Astrocyte of the spinal cord (primary cell): ENCODE measurements at places on chromosomes 7 and 10.
A peak's percentile ranks its signal among the peaks of the same experiment; 100 is the strongest.

GRCh38 chr10:88896994-88897853 is 17.2 kb downstream of the STAMBPL1 start:
- no peak for DNase-seq

DNA sequence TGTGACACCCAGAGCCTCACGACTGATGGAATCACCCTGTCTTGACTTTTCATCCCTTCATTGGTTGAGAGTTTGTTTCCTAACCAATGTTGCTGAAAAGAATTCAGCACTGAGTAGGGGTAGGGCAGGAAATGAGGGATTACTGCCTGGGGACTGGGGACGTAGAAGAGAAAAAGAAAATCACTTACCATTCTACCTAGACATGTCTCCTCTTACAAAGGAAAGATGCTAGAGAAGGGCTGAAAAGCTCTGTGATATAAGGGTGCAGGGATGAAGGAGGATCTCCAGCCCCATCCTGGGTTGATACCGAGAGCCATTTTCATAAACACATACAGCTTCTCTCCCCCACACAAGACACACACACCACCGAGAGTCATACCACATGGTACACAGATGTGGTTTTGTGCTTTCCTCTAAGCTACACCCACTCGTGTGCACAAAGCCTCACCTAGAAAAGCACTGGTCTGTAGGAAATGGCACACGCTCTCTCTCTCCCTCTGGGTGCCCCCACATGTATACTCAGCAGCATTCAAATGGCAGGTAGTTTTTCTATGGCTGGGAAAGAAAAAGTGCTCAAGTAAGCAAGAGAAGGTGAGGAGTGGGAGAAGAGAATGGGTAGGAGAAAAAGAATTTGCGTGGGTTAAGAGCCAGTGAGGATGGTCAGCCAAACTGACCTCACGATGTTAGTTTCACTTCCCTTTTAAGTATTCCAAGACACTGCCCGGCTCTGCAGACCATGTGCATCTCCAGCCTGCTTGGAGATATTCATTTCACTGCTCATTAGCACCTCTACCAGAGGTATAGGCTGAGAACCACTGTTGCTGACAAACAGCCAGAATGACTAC is 85.8 kb downstream of the CALD1 start:
- peak; percentile 38 for DNase-seq

DNA sequence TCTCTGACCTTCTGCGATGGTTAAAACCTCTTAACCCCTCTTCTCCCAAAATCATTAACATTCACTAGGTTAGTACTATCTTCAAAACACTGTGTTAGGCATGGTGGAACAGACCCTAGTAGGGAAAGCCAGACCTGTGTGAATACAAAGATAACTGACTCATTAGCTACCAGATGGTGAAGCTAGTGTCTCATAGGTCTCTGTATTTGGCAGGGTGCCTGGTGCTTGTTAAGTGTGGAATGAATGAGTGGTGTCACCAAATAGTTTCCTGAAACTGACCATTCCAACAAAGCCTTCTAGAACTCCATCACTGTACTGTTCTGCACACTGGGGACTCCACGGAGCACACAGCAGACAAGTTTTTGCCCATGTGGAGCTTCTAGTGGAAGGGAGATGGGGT is 27.7 kb upstream of the TM9SF3 start:
- peak; percentile 84 for DNase-seq

GRCh38 chr10:133144771-133145170 is 15.2 kb upstream of the KNDC1 start:
- no peak for DNase-seq

DNA sequence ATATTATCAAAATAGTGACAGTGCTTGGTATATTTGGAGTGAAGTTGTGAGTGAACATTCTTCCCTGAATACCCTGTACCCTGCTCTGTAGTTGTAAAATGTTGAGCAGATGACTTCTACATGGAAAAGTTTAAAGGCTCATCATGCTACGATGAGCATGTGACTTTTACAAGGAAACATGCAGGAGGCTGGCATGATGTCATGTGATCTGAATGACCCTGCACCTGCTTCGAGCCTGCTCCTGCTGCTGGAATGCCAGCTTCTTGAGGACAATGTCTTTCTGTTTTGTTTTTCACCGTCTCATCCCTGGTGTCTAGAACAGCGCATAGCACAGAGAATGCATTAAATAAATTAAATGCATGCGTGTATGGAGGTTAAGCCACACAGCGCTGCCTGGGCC is 5.4 kb upstream of the INPP5A start:
- no peak for DNase-seq

DNA sequence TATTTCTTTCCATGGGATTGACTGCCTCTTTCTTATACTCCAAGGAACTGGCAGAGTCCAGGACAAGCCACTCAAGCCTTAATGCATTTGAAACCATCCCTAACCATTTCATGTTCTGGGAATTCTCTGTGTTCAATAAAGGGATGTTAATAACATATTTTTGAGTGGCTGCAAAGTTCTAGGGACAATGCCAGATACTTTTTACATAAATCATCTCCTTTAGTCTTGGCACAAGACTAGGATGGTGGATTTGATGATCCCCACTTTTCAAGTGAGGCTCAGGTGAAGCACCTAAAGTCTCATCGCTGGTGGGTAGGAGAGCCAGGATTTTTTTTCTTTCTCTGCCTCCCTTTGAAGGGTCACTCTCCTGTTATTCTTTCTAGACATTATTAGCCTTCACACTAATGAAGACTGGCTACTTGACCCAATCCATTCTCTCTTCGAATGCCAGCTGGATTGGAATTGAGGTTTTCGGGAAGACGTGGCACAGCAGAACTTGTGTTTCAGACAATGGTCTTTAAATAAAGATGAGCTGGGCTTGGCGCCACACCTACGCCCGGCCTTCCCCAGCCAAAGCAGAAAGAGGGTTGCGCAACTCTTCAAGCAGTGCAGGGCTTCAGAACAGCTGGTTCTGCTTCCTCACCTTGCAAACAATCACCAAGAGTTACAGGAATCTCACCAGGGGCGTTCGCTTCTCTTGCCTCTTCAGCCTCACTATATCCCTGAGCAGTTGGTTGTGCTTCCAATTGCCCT is 73.8 kb upstream of the BMPER start:
- DNase-seq: no peak

DNA sequence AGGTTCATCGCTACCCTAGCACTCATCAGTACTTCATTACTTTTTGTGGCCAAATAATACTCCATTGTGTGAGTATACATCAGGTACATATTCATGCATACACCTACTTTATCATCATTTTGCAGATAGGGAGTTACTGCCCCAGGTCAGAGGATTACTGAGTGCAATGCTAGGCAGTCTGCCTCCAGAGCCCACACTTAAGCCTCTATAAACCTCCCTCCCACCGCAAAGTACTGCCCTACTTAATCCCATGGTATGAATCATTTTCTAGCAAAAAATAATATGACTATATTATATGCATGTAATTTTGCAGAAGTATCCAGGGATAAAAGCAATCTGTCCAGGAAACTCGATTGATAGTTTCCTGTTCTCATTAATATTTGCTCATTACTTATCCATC is 194.3 kb downstream of the GRID1 start:
- no peak for DNase-seq

- no peak for DNase-seq
Observed at GRCh38 chr7:8210845-8211724, 50.9 kb downstream of the ICA1 start.

- no peak for DNase-seq
Observed at GRCh38 chr10:86678999-86679792, 10.9 kb downstream of the LDB3 start.

GRCh38 chr7:46383605-46384004 is 462.5 kb upstream of the IGFBP3 start:
- DNase-seq: peak; percentile 51

GRCh38 chr7:137038706-137039105 is 170.3 kb downstream of the CHRM2 start:
- DNase-seq: no peak

GRCh38 chr7:29906200-29907022 is 83.2 kb downstream of the SCRN1 start:
- DNase-seq: no peak

GRCh38 chr7:20945451-20945850 is 158.8 kb upstream of the SP8 start:
- DNase-seq: no peak

DNA sequence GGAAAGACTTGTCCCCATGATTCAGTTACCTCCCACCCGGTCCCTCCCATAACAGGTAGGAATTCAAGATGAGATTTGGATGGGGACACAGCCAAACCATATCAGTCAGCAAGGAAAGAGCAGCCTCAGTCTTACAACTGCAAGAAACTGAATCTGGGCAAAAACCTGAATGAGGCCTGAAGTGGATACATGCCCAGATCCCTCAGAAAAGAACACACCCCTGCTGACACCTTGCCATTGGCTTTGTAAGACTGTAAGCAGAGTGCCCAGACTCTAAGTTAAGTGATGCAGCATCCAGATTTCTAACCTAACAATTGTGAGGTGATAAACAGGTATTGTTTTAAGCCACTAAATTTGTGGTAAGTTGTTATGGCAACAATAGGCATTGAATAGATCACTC is 670.8 kb downstream of the SORCS1 start:
- no peak for DNase-seq

GRCh38 chr7:153640586-153640985 is 411.6 kb upstream of the DPP6 start:
- no peak for DNase-seq

DNA sequence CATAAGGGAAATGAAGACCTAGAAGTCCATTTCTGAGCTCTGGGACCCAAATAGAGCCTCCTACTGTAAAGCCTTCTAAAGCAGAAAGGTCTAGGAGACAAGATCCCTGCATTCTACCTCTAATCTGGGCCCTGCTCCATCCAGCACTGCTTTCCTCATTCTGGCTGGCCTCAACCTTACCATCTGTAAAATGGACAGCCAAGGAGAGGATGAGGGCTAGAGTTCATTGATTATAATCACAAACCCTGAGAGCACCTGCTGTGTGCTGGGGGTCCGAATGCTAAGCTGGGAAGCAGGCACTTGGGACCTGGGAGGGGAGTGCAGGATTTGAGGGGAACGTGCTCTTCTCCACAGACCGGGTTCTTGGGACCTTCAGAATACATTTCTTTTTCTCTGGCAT is 454.0 kb upstream of the ZMIZ1 start:
- DNase-seq: no peak

- peak; percentile 76 for DNase-seq
Observed at GRCh38 chr7:46784732-46785131, 797.2 kb downstream of the TNS3 start.

DNA sequence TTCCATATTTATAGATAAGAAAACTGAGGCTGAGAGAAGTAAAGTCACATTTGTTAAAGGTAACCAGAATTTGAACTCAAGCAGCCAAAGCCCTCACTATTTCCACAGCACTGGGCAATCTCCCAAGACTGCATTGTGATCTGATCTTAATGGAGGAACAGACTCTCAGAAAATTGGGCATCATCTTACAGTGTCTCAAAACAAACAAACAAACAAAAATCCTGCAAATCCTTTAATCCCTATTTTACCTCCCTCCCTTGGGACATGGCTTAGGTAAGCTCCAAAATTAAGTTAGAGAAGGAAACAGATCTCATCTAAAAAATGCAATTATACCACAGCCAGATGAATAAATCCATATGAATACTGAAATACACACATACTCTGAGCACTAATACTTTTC is 57.5 kb downstream of the FHIP2A start:
- DNase-seq: no peak

DNA sequence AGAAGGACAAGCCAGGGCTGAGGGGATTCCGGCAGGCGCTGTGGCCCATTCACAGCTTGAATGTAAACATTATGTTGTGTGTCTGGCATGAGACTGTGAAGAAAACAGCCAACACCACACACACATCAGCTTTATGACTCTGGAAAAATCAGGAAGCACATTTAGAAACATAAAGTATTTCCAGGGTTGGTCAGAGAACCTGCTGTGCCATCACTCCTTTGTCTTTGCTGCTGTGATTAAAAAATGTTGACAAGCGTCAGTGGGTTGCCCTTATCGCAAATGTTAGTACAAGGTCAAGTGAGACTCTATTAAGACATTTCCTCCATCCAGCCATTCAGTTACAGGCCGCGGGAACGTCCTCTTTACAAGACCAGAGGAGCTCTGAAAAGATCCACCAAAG is 95.4 kb downstream of the TAX1BP1 start:
- peak; percentile 31 for DNase-seq

- no peak for DNase-seq
Observed at GRCh38 chr10:79273604-79274003, 73.7 kb upstream of the PPIF start.

GRCh38 chr7:1843271-1843861 is 173.3 kb downstream of the ELFN1 start:
- peak; percentile 71 for DNase-seq

GRCh38 chr7:134454277-134454676 is 4.6 kb downstream of the AKR1B1 start:
- no peak for DNase-seq

DNA sequence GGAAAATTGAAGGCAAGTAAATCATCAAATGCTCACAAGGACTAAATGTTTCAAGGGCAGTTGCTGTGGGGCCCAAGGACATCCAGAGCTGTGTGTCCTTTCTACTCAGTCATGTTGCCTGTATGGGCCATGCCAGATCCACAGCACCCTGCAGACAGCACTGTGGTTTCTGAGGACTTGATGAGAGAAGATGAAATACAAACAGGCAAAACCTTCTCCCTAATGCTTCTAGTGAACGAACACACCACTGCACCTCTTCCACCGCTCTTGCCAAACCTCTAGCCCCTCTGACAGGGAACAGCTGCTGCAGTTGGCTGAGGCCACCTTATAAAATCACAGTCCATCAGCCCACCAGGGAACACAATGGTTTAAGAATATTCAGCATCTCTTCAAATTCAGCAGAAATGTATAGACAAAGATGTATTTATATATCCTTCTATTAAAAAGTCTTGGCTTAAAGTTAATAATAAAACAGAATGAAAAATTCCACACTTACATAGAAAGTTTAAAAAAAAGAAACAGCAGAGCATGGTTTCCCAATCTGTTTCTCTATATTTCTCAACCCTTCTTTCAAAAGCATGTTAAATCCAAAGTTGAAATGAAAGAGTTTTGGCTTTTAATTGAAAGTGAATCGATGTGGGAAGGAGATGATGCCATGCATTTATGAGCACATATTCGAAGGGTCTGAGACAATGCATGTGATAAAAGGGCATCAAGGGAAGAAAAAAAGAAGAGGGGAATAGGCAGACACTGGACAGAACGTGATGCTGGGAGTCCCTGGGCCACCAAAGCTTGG is 14.0 kb downstream of the CYP3A7 start:
- DNase-seq: no peak

DNA sequence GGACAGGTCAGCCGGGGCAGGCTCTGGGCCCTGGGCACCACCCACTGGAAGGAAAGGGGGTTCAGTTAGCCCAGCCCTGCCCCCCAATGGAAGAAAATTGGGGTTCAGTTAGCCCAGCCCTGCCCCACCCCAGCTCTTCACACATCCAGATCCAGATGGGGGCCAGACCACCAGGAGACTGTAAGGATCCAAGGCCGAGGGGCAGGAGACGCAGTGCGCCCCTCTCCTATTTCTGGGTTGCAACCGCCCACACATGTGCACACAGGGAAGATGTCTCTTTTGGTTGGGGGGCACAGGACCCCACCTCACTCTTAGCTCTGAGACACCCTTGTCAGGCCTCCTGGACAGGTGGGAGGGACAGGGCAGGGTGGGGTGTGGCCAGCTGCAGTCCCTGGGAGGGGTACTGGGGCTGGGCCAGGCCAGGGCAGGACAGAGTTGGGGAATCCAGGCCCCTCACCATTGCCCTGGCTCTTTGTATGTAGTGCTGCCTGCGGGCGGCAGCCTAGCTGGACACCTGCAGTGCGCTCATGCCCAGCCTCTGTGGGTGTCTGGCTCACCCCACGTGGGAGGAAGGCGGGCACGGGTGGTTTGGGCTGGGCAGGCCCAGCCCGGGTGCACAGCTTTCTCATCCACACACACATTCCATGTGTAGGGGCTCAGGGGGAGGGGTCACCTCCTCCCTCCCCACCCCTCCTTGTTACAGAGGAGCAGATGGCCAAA is 141.2 kb downstream of the LHPP start:
- no peak for DNase-seq
